ENCODE measurements at places on chromosomes 6 and 20.

DNA sequence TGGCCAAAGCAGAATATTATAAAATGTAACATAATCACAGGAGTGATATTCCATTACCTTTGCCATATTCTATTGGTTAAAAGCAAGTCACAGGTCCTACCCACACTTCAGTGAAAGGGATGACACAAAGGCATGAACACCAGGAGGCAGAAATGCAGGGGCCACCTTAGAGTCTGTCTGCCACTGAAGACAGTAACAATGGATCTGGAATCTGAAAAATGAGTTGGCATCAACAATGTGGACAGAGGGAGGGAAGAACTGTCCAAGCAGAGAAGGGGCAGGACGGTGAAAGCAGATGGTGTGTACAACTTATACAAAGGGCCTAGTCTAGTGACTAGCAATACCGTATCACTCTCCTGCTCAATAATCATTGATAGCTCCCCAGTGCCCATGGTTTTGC is 6.6 kb upstream of the LPIN3 start:
- no peak for DNase-seq

DNA sequence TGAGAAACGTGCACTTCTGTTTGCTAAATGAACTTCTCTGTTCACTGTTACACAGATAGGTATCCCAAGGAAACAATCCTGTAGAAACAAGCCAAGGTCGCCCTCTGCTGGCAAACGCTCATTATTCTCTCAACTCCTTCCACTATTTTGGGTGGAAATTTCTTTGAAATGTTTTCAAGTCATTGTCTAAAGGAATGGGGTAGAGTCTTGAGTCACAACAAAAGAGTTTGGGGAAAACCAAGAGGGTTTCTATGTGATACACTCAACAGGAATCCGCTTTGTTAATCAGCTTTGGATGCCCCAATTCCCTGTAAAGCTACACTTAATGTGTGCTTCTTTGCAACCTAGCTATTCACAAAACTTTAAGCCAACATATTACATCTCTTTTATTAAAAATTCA is 4.6 kb upstream of the RAE1 start:
- DNase-seq: peak; percentile 85

GRCh38 chr6:3259491-3259958 is 778 bp downstream of the PSMG4 start:
- DNase-seq: peak; percentile 69

DNA sequence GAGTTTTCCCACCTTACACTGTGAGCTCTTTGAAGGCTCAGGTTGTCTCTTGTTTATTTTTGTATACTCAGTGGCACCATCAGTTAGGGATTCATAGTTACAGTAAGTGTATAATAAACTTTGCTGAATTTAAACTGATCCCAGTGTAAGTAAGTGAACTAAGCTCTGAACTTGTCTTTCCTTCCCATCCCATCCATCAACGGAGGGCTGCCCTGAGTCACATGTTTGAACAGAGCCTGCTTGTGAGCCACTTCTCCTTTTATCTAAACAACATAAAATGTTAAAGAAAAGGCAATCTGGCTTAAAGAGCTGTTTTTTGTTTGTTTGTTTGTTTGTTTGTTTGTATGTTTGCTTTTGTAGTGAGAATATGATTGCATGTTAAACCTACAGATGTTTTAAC is 185.7 kb upstream of the MARCKS start:
- DNase-seq: peak; percentile 40

- no peak for DNase-seq
Observed at GRCh38 chr20:33133373-33133941, 34.5 kb upstream of the BPIFA2 start.

- DNase-seq: no peak
Observed at GRCh38 chr6:41715795-41716515, 19.5 kb downstream of the TFEB start.

DNA sequence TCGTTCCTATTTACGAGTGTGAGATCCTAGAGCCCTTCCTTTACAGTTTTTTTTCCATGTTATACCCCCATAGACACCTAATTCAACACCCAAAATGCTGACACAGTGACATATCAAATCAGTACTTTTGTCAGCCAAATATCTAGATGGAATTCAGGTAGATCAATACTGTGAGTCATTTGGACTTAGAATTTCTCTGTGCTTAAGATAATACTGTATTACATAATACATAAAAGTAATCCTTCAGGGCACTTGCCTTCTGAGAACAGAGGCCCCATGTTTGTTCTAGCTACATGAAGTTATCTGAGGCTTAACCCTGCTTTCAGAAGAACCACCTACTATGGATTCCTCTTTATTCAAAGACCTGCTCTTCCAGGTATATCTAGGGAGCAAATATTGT is 623.1 kb downstream of the PHF3 start:
- no peak for DNase-seq

DNA sequence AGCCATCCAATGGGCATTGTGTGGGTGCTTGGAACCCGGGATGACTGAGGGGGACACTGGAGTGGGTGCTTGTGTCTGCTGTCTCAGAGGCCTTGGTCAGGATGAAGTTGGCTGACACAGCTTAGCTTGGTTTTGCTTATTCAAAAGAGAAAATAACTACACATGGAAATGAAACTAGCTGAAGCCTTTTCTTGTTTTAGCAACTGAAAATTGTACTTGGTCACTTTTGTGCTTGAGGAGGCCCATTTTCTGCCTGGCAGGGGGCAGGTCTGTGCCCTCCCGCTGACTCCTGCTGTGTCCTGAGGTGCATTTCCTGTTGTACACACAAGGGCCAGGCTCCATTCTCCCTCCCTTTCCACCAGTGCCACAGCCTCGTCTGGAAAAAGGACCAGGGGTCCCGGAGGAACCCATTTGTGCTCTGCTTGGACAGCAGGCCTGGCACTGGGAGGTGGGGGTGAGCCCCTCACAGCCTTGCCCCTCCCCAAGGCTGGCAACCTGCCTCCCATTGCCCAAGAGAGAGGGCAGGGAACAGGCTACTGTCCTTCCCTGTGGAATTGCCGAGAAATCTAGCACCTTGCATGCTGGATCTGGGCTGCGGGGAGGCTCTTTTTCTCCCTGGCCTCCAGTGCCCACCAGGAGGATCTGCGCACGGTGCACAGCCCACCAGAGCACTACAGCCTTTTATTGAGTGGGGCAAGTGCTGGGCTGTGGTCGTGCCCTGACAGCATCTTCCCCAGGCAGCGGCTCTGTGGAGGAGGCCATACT is 49.4 kb downstream of the PYGB start:
- no peak for DNase-seq

GRCh38 chr20:1802385-1803060 is 92.7 kb upstream of the SIRPA start:
- peak; percentile 95 for DNase-seq

DNA sequence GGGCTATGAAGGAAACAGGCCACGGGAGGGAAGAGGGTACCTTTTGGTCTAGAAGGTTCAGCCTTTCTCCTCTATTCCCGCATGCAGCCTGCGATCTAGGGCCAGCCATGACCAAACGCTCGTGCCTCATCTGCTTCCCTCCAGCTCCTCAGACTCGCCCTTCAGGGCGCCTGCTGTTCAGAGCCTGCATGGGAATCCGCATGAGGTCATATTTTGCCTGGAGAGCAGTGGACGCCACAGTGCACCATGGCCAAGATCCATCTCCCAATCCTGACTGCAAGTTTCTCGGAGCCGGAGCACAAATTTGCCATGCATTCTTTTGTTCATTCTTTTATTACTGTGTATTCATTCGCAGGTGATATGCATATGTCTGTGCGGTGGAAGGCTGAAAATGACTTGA is 608.1 kb downstream of the QKI start:
- DNase-seq: no peak

- DNase-seq: no peak
Observed at GRCh38 chr20:44019638-44020335, 105.1 kb downstream of the TOX2 start.

All from Ammon's horn (tissue), 1 donor.